ENCODE measurements at places on chromosomes 2 and 18.

GRCh38 chr2:110958346-110959119 is 162.2 kb upstream of the BCL2L11 start:
- DNase-seq = no peak

GRCh38 chr18:8625461-8626092 is 16.3 kb downstream of the RAB12 start:
- no peak for DNase-seq

DNA sequence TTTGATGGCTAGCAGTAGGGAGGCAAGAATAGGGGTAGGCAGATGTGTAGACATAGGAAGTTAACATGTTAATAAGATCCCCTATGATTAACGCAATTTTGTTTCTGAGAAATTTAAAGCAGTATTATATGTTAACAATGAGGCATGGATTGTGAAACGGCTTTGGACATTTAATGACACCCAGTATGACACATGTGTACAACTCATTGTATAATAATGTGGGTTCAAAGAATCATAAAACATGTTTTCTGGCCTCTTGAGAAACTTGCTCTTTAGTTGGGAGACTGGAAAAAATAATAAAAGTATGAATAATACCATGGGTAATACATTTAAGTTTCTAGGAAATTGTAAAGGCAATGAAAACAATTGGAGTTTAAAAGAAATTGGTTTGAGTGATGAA is 332.1 kb upstream of the CDH20 start:
- DNase-seq = peak; percentile 8

DNA sequence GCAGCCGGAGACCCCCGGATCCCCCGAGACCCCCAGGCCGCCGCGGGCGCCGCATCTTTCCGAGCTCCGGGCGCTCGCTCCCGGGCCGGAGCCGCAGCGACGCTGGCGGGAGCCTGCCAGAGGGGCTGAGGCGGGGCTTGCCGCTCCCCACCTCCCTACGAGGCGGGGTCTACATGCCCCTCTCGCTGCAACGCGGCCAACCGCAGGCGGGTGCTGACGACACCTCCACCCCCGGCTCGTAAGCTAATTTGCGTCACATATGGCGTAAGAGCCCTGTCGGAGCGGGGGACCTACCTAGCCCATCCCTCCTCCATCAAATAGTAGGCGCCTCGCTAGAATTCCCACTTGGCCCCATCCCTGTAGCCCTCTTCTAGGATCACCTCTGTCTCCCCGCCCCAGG is at the start of gene PTPRN:
PTPRN (minus strand) TSS at position 124 of the 400 bp plus-strand sequence; CDS start at position 55, 69 bp downstream.
- no peak for DNase-seq

DNA sequence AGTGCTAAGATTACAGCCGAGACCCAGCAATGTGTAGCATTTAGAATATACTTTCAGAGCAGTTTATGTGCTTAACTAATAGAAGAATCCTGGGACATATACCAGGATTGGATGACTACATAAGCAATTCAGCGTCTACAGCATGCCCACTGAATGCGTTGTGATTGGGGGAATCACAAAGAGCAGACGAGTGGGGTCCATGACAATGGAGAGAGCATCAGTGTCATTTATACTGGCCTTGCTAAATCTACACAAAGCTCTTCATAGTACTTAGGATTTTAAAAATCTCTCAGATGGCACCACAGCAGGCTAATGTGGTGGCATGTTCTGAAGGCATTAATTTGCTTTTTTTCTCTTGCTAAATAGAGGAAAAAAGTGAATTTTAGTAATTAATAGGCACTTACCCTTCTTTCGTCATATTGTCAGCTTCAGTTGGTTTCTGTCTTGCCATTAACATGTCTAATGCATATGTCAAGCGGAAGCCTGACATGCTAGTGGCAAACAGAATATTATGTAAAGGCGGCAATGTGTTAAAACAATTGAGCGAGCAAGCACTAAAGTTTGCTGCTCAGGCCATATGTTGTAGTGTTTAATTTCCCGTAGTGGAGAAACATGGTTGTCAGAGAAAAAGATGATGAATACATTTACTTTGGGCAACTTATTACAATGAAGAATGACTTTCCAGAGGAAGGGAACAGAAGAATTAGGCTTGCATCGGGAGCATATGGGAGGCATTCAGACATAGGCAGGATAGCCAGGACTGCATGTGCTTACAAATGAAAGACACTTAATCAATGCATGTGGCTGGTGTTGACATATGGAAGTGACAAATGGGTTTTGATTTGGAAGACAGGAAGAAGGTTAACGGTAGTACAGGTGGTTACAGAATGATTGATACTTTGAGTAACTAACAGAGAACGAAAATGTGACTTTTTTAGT is 145.2 kb downstream of the ICOS start:
- no peak for DNase-seq

GRCh38 chr18:2881088-2881839 is 34.5 kb downstream of the EMILIN2 start:
- DNase-seq = peak; percentile 74

GRCh38 chr18:27860701-27861107 is 316.2 kb downstream of the CDH2 start:
- DNase-seq = no peak

- DNase-seq = no peak
These were observed 2.4 kb downstream of the GPR45 start for GRCh38 chr2:105243961-105244360.

GRCh38 chr2:71829008-71829407 is 318.7 kb downstream of the CYP26B1 start:
- DNase-seq = no peak

DNA sequence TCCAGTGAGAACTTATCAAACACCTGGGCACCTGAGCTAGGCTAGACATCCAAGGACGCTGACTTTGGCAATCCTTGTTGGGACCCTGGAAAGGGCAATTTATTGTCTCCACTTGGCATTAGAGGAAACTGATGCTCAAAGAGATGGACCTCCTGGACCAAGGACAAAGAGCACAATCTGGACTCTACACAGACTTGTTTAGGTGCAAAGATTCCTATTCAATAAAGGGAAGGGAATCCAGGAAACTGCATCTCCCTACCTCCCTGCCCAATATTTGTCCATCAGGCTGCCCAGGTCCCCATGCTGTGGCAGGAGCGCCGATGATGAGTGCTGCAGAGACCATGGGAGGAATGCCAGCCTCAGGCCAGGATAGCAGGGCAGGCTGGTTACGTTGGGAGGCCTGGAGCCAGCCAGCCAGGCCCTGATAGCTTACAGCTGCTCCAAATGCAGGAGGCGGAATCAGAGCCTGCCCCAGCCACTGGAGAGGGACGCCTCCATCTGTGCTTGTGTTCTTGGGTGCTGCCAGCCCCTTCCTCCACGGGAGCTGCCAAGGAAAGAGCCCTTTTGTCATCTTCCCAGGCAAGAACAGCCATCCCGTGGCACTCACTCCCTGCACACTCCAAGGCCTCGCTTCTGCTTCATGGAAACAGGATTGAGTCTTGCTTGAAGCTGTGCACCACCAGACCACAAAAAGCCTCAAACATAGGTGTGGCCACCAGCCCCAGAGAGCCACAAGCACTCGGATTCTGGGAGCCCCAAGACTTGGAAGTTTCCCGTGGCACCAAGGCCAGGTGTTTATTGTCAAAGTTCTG is 60.0 kb downstream of the HS1BP3 start:
- no peak for DNase-seq

GRCh38 chr2:157334797-157335196 is 9.2 kb upstream of the ERMN start:
- no peak for DNase-seq

GRCh38 chr2:180662521-180662920 is 317.9 kb upstream of the UBE2E3 start:
- DNase-seq = no peak

- no peak for DNase-seq
These were observed 37.8 kb upstream of the ATP6V1B1 start for GRCh38 chr2:70897977-70898226.

GRCh38 chr2:96961210-96961950 is 25.0 kb downstream of the FAM178B start:
- DNase-seq = no peak

Measured in AG09309 (cell line).